ENCODE measurements at places on chromosomes 16 and 17.
A peak's percentile ranks its signal among the peaks of the same experiment; 100 is the strongest.

- DNase-seq, result no peak
Observed at GRCh38 chr16:10791048-10791447, 27.5 kb downstream of the TVP23A start.

DNA sequence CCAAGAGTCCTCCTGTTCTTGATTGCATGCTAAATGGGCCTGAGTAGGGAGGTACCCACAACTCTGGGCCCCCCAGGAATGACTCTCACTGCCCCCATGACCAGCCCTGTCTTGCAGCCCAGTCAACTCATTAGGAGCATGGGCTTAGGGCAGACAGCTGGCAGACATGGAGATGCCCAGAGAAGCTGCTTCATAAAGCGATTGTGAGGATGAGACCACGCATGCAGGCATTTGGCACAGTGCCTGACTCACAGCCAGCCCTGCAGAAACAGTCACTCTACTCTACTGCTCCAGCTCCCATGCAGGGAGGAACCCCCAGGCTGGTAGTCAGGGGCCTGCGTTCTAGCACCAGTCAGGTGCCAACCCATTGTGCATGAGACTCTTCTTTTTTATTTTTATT is 8.4 kb upstream of the C16orf82 start:
- DNase-seq, result no peak

GRCh38 chr17:70563281-70563820 is 394.0 kb downstream of the KCNJ2 start:
- DNase-seq, result no peak

DNA sequence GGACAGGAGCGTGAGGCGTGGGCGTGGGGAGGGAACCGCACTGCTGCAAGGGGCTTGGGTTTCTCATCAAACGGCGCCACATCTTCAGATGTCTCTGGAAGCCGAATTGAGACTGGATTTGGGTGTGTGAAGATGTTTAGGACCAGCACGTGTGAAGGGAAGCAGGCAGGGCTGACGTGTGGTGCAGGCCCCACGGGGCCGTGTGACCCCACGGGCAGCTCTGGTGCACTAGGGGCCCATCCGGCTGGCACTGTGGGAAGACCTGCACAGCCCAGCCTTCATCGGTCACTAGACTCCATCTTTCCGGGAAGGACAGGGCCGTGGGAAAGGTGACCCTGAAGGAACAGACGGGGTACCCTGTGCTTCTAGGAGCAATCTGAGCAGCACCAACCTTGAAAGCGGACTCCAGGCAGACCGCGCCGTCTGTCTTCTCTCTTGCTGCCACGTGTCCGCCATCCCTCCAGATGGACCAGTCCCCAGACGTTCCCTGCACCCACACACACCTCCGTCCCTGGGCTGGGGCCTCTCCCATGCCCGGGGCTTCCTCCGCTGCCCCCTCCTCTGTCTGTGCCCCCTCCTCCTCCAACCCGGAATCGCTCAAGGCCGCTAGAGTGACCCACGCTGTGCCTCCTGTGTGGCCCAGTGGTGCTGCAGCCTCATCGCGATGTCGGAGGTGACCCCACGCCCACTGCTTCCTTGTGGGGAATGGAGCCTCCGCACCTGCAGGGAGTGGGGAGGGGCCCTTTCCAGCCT is 23.4 kb upstream of the CBFA2T3 start:
- DNase-seq, result no peak

GRCh38 chr16:3993052-3993785 is 112.7 kb upstream of the CREBBP start:
- no peak for DNase-seq

GRCh38 chr16:69029121-69029520 is 76.3 kb upstream of the HAS3 start:
- no peak for DNase-seq

- DNase-seq, result no peak
Observed at GRCh38 chr16:79628501-79628975, 28.0 kb upstream of the MAF start.

DNA sequence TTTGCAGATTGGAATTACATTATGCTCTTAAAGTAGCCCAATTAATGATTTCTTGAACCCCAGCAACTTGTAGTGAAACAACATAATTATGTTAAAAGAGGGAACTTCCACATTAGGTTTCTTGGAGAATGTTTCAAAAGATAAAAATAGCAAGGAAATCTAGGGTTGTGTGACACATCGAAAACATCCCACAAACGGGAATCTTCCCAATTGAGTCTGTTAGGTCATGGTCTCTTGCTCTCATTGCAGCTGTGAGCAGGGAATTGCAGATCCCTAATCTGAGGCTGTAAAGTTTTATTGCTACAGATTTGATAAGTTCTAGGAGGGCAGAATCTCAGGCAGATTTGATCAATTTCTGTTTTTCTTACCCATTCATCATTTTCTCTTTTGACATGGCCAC is 6.7 kb upstream of the LPO start:
- no peak for DNase-seq

- DNase-seq, result no peak
Observed at GRCh38 chr16:88739977-88740726, 33.8 kb downstream of the CTU2 start.

DNA sequence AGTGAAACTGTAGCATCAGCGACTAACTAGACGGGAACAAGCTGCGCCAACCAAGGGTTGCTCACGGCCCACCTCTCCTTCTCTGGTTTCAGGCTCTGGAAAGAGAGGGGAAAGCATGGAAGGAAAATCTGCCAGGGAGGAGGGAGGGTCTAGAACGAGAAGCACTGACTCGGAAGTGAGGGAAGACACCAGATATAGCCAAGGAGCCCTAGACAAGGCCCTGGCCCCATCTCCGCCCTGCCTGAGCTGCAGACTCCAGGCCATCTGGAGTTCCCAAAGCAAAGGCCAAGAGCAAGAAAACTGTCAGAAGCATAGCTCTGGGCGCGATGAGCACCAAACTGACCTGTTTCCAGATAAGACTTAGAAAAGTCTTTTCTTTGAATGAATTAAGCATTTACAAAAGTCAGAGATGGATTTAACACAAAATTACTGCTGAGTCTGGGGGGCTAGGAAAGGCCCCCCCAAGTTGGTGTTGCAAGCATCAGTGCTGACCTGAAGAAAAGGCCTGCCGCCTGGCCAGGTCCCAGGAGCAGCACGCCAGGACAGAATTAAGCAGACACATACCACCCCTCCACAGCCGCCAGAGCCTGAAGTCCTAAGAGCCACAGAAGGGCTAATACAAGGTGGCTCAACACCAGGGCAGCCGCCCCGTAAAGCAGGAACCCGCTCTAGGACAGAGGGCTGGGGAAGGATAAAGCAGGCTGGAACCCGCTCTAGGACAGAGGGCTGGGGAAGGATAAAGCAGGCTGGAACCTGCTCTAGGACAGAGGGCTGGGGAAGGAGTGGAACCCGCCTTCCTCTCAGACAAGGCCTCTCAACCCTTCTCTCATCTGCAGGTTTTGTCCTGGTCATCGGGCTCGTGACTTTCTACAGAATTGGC is 20.7 kb downstream of the TMEM204 start:
- DNase-seq, result no peak

- no peak for DNase-seq
Observed at GRCh38 chr16:85281181-85281580, 168.9 kb upstream of the CIBAR2 start.

DNA sequence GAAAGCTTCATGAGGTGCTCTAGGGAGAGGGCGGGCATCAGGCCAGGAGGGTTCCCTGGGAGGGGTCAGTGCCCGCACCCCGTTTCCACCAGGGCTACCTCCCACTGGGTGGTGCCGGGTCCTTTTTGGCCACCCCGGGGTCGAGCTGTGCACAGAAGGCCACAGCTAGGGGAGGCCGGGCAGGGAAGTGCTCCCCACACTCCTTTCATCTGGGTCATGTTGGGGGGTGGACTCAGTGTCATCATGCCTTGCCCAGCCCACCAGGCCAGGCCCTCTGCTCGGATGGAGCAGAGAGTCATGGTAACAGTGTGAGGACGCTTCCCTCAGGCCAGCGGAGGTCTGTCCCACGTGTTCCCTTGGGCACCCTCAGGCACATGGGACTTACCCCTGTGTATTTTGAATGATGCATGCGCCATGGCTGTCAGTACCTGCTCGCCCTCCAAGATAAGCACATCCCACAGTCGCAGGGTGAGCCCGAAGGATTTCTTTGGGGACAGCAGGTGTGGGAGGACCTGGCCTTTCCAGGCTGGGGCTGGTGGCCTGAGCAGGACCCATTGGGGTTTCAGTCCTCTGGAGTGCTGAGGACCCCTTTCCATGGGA is 46.4 kb downstream of the TNFRSF13B start:
- DNase-seq, result no peak

DNA sequence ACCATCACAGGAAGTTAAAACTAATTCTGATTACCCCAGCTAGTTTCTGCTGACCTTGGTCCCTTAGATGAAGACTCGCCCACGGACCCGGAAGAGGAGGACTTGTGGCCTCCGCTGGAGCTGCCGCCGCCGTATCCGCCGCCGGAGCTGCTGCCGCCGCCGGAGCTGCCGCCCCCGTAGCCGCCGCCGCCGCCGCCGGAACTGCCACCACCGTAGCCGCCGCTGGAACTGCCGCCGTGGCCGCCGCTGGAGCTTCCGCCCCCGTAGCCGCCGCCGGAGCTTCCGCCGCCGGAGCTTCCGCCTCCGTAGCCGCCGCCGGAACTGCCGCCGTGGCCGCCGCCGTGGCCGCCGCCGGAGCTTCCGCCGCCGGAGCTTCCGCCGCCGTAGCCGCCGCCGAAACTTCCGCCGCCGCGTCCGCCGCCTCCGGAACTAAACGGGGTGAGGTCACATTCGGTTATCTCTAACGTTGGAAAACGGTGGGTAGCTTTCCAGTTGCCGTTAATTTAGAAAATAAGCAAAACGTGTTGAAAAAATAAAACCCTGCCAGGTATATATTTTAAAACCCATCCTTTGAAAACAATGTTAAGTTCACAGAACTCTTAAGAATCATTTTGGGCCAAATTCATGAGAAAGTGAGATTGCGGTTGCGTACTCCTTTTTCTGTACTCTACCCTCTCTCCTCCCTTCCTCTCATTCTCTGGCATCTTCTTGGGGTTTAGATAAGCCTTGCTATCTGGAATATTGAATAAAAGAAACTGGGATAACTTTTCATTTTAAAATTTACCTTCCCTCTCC is 3.5 kb downstream of the KRT10 start:
- peak; percentile 69 for DNase-seq

DNA sequence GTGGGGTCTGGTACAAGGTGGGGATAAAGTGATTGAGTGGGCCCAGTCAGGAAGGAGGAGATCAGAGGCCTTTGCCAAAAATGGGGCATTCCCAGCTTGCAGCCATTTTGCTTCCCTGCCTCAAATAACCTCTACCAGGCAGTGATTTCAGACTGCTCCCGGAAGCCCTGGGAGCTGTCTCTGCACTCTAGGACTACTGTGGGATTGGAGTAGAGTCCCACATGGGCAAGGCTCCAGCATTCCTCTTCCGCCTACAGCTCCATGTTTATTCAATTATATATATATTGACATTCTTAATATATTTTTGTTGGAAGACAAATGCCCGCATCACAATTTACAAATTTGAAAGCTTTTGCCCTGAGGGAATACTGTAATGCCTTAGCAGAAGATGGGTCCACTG is 13.5 kb downstream of the SUPT6H start:
- DNase-seq, result no peak

- no peak for DNase-seq
Observed at GRCh38 chr16:83578171-83578570, 229.6 kb upstream of the HSBP1 start.

DNA sequence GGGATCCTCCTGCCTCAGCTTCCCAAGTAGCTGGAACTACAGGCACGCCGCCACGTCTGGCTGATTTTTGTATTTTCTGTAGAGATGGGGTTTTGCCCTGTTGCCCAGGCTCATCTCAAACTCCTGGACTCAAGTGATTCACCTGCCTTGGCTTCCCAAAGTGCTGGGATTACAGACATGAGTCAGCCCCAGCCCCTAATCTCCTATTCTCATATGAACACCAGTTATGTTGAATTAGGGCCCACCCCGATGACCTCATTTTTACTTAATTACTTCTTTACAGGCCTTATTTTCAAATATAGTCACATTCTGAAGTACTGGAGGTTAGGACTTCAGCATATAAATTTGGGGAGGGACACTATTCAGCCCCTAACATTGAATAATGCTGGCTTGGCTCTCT is 49.2 kb downstream of the ZNRF1 start:
- DNase-seq, result no peak

- DNase-seq, result no peak
Observed at GRCh38 chr16:12356632-12357340, 380.3 kb downstream of the SNX29 start.

GRCh38 chr17:27489045-27489715 is 32.9 kb downstream of the KSR1 start:
- no peak for DNase-seq

DNA sequence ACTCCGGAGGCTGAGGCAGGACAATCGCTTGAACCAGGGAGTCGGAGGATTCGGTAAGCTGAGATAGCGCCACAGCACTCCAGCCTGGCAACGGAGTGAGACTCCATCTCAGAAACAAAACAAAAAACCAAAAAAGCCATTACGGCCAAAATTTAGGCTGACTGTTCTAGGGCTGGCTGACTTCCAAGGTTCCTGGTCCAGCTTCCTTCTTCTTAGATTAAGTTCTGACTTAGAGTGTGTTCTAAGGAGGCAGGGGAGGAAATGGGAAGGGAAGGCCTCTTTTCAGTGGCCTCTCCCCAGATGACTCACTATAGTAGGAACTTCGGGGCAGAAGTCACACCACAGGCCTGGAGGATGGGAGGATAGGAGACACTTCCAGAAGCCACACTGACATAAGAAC is 27.7 kb upstream of the CLEC18B start:
- no peak for DNase-seq

DNA sequence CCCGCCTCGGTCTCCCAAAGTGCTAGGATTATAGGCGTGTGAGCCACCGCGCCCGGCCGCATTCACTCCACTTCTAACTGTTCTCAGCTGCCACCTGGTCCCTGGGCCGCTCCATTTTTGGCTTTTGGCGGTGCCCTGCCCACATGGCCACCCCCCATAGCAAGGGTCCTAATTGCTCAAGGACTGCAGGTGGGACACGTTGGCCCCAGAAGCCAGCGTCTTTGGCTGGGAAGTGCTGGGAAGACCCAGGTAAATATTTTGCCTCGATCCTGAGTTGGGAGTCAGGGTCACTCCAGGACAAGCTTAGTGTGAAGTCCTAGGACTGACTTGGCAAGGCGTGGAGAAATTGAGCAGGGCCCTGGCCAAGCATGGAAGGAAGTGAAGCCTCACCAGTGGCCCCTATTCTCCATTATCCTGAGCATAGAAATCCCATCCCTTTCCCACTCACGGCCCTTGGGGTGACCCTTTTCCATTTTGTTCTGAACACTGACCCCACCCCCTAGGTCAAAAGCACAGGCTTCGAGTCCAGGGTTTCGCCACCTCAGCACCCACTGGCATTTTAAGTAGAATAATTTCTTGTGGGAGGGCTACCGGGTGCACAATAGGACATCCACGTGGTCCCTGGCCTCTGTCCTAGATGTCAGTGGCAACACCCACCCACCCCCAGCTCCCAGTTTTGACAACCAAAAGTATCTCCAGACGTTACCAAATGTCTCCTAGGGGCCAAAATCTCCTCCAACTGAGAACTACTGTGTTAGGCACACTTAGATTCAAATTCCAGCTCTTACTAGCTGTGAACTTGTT is 5.9 kb upstream of the WDR81 start:
- DNase-seq, result no peak

- no peak for DNase-seq
Observed at GRCh38 chr17:77926981-77927380, 31.5 kb upstream of the TNRC6C start.

- DNase-seq, result no peak
Observed at GRCh38 chr16:78363843-78364555, 264.5 kb downstream of the WWOX start.

- no peak for DNase-seq
Observed at GRCh38 chr17:30151471-30151870, 34.9 kb downstream of the NSRP1 start.
